Vagina (tissue), 2 donors: ENCODE measurements at places on chromosomes 7 and 10. TPM values are rescaled to one million over a fixed set of nuclear protein-coding genes. Genes with fewer than 3 reads are reported as not detected.

GRCh38 chr10:1598393-1599153 is 138.8 kb downstream of the ADARB2 start:
- H3K4me1 ChIP-seq: peaks cover 9% of the 10 kb centered on the region
- no peak for DNase-seq
- no peak overlapping the region for H3K4me3 ChIP-seq
- no peaks in the 10 kb centered on the region for H3K27me3 ChIP-seq

SPDYE16 gene
- not detected for total RNA-seq

DNA sequence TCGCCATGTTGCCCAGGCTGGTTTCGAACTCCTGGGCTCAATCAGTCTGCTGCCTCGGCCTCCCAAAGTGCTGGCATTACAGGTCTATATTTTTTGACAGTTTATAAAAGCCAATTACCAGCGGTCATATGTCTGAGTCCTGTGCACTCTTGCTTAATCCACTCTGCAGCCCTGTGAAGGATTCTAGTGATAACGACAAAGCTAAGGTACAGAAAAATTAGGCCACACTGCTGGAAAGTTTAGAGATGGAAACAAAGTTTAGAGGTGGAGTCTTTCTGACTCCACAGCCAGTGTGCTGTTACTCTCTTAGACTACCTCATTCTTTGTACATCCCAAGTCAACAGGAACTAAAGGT is 707 bp downstream of the PTER start:
- peak overlapping the region; percentile 66 for H3K27ac ChIP-seq
- peak overlapping the region; percentile 77 for H3K4me3 ChIP-seq
- H3K36me3 ChIP-seq: no peaks in the 10 kb centered on the region
- H3K4me1 ChIP-seq: peaks cover 26% of the 10 kb centered on the region
- no peaks in the 10 kb centered on the region for H3K27me3 ChIP-seq

- no peak overlapping the region for H3K4me3 ChIP-seq
- H3K27ac ChIP-seq: no peak overlapping the region
- H3K4me1 ChIP-seq: no peaks in the 10 kb centered on the region
- no peaks in the 10 kb centered on the region for H3K36me3 ChIP-seq
- no peak for DNase-seq
- no peaks in the 10 kb centered on the region for H3K27me3 ChIP-seq
These were observed 216.9 kb downstream of the SORCS1 start for GRCh38 chr10:106947643-106948042.

DNA sequence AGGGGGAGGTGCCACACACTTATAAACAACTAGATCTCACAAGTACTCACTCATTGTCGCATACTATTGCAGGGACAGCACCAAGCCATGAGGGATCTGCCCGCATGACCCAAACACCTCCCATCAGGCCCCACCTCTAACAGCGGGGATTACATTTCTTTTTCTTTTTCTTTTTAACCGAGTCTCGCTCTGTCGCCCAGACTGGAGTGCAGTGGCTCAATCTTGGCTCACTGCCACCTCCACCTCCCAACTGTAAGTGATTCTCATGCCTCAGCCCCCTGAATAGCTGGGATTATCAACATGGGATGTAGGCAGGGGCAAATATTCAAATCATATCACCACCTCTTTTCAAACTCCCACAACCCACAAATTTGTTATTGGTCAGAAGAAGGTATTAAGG is 76.7 kb downstream of the SKAP2 start:
- no peak for DNase-seq
- H3K4me1 ChIP-seq: no peaks in the 10 kb centered on the region
- H3K4me3 ChIP-seq: no peak overlapping the region
- no peaks in the 10 kb centered on the region for H3K36me3 ChIP-seq
